A549 (cell line): ENCODE measurements at places on chromosomes 11 and 22.
A peak's percentile ranks its signal among the peaks of the same experiment; 100 is the strongest.

DNA sequence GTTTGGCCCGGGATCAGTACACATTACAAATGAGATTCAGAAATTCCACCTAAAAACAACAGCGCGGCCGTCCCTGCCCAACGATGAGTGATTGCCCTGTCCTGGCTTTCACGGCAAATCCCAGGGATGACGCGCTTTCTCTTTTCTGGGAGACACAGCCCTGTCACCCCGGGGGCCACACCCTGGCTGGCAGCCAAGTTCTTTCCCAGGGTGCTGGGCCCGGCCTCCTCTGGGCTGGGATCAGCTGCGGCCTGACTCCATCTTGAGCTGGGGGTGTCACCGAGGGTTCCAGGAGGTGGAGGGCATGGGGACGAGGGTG is 82.7 kb downstream of the FBLN1 start:
- DNase-seq, result peak; percentile 76

DNA sequence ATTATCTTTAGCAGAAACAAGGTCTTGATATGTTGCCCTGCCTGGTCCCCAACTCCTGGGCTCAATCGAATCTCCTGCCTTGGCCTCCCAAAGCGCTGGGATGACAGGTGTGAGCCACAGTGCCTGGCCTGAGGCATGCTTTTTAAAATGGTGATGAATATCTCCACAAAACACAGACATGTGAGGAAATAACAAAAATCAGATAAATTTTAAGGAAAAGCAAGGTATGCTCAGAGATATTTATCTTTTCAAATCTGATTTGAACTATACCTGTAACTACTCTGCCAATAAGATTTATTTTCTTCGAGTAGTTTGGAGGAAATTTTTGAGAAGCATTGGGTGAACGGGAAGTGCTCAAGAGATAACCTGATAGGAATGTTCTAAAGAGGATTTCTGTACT is 35.9 kb upstream of the MMP20 start:
- no peak for DNase-seq

DNA sequence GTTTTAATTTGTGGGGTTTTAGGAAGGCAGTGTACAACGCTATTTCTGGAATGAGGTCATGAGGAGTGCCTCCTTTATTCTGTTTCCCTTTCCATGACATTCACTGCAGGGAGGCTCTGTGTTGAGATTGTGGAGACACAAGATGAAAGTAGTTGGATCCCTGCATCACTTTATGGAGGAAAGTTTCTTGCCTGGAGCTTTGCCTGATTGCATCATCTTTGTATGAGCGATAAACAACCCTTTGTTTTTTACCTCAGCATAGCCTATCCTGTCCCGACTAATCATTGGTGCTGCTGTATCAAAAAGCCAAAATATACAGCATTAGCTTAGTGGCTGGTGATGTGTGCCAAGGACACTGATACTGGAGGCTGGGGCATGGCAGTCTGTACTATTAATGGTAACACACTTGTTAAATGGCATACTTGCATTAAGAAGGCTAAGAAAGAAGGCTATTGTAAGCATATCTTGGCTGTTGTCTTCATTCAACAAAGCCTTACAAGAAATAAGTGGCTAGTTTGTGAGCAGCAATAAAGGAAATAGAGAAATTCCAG is 31.2 kb upstream of the SLC5A4 start:
- no peak for DNase-seq

GRCh38 chr22:24433828-24434470 is 6.5 kb downstream of the ADORA2A start:
- DNase-seq, result no peak

DNA sequence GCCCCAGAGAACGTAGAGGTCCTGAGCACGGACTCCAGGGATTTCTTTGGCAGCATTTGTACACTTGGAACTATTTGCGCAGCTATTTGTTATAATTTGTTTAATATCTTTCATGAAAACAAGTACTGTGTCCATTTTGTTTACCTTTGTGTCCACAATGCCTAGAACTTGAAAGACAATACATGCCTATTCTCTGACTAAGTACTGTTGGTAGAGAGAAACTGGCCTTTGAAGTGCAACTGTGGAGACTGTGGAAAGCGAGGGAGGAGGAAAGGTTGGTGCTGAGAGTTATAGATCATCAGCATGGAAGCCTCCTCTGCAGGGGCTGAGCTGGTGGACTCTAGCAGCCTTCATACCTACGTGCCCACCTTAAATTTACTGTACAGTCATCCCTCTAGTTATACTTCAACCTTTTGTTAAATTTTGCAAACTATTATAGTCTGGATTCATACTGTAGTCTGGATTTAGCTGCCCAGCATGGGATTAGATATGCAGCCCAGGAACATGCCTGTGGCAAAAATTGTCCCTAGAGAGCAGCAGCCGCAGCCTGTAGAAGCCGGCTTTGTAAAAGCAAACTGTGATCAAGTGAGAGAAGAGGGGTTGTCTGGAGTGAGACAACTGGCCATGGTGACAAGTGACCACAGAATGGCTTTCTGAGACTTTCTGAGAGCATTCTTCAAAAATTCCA is 24.2 kb upstream of the YAP1 start:
- peak; percentile 84 for DNase-seq

GRCh38 chr22:19181786-19182471 is 3.4 kb upstream of the SLC25A1 start:
- no peak for DNase-seq
